ENCODE measurements at places on chromosomes 6 and 20.

GRCh38 chr6:56804996-56805395, 149.9 kb upstream of the BEND6 start:
- no peak for DNase-seq

- DNase-seq: no peak
Observed at GRCh38 chr6:1595271-1596087, 14.2 kb upstream of the FOXC1 start.

DNA sequence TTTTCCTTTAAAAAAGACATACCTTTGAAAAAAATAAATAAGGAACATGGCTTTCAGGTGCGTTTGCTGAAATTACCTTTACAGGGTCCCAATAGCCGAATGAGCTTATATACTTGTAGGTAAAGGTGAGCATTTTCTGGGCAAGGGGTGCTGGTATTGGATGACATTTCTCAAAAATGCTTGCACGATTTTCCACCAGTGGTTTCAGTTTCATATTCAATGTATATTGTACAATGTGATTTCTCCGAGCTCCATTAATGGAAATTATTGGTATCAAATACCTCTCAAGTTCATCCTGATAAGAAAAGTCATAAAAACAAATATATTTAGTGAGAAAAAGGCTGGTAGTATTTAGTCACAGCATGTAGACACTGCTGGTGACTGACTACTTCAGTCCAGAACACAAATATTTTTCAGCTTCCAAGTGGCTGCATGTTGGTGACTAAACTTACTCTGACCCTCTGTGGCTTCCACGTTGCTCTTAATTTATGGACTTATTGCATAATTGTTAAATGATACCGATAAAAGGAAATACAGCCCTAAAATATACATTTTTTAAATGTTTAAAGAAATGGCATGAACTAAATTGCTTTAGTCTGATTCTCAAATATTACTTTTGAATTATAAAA, 32.9 kb upstream of the ZBTB24 start:
- DNase-seq: no peak

DNA sequence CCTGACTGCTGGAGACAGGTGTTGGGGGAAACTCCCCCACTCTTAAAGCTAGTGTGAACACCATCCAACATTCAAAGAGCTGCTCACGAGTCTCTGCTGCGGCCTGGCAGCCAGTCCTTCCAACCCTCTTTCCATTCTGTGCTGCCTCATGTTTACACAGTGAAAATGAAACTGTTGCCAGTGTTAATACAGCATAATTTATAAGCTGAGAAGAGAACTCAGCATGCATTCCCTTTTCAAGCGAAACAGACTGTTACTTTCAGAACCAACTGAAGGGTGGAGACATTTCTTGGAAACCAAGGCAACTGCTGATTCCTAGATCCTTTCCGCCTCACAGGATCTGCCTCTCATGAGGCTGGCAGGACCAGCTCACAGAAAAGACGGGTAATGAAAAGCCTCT, 533.8 kb upstream of the ID4 start:
- DNase-seq: no peak

- no peak for DNase-seq
Observed at GRCh38 chr6:105753207-105753606, 332.9 kb upstream of the PRDM1 start.

GRCh38 chr6:157124485-157125254, 198.6 kb downstream of the TMEM242 start:
- DNase-seq: no peak

DNA sequence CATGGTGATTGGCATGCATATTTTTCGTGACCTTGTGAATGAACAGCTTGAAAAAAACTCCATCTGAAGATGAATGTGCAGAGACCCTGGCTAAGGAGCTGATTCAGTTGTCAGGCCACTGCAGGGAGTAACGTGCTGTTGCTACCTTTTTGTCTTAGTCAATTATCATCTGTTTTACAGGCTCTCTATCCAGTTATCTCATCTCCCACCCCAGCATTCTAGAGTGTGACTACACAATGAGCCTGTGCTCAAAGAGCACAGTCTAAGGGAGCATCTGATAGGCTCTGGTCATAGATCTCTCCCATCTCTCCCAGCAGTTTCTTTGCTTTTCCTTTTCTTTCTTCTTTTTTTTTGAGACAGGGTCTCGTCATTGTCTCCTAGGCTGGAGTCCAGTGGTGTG, 45.5 kb downstream of the NDRG3 start:
- no peak for DNase-seq

- DNase-seq: no peak
Observed at GRCh38 chr20:44442298-44443070, 33.2 kb upstream of the TTPAL start.

DNA sequence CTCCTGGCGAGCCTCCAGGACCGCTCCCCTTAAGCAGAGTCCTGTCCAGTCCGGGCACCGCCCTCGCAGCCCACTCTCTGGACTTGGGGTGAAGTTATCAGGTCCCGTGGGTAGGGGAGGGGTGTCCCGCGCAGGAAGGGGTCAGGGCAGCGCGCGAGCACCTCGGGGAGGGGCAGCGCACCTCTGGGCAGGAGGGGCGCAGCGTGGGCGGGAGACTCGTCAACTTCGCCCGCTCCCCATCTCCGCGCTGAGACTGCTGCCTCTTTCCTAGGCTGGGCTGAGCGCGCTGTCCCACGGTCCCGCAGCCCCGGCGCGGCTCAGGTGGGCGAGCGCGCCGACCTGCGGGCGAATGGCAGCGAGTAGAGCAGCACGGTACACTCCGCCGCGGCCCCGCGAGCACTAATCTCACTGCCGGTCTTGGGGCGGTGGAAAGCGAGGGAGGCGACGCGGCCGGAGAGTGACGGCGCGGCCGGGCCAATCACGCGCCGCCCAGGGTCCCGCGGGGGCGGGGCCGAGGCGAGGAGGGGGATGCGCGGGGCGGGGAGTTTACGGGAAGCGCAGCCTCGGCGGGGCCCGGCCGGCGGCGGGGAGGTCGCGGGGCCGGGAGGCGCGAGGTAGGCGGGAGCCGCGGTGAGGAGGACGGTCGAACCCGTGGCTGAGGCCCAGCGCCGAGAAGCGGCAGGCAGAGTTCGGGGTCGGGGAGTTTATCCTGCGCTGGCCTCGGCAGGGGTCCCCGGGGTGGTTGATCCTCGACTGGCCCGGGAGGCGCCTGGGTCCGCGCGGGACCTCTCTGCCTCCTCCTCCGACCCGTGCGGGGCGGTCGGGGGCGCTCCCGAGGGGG, at the start of gene MAN1A1:
MAN1A1 (minus strand) TSS at position 401 of the 841 bp plus-strand sequence. CDS start 696 bp downstream, outside the sequence.
- peak; percentile 84 for DNase-seq

- no peak for DNase-seq
Observed at GRCh38 chr6:12410946-12411345, 120.8 kb downstream of the EDN1 start.

DNA sequence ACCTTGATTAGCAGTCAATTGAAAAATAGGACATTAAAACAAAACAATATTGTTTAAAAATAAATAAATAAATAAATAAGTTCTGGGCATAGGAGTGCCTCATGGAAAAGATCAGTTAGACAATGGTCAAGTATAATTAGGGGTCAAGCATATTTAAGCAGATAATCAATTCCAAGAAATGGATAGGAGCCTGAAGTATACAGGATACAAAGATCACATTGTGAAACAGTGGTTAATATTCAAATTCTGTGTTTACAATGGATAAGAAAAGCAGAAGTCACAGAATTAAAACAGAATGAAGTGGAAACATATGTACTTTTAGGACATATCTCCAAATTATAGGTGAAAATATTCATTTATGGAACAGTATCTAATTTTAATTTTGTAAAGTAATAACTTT, 1028.6 kb upstream of the CITED2 start:
- no peak for DNase-seq

- no peak for DNase-seq
Observed at GRCh38 chr20:5920581-5920980, 29.8 kb downstream of the TRMT6 start.

DNA sequence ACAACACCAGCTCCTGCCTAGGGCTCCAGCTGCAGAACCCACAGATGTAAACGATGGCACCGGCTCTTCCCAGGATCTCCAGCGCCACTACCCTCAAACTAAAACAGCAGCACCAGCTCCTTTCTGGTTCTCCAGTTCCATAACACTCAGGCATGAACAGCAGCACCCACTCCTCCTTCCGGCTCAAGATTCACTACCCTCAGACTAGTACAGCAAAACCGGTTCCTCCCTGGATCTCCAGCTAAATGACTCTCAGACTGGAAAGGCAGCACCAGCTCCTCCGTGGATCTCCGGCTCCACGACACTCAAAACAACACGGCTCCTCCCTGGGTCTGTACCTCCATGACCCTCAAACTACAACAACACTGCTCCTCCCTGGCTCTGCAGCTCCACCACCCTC, 325.0 kb downstream of the PREX1 start:
- DNase-seq: no peak

- no peak for DNase-seq
Observed at GRCh38 chr6:111242452-111242851, 155.1 kb downstream of the SLC16A10 start.

GRCh38 chr6:142857796-142858555, 87.0 kb downstream of the HIVEP2 start:
- no peak for DNase-seq

GRCh38 chr20:36236786-36237121, 476 bp downstream of the AAR2 start:
- no peak for DNase-seq

DNA sequence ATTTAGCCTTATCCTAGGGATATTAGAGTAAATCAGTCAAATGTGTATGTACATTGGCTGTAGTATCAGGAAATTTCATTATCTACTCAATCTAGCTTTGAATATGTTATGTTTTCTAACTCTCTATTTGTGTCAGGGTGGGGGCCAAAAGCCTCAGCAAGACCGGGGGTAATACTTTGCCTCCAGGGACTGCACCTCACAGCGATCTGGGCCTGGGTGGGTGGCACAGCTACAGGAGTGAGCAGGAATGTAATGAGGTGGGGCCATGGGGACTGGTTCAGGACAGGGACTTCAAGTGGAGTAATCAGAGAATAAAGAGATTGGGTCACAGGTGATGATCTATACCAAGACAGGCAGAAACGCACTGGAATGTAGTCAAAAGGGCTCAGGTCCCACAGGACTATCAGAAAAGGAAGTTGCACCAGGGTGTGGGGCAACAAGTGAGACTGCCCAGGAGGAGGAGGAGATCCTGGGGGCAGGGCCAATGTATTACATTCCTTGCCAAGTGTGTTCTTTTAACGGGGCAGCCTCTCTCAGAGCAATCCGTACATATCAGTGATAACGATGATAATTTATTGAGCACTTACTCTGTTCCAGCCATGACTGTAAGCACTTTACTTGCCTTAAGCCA, 54.0 kb downstream of the PIGU start:
- DNase-seq: no peak

GRCh38 chr6:31396422-31397152, 6.8 kb upstream of the MICA start:
- DNase-seq: peak; percentile 60

Data from stimulated activated CD4-positive, alpha-beta T cell treated with anti-CD3 and anti-CD28 coated beads, TNF-alpha, amount 100 ng/mL, for 1 hour (primary cell).